ENCODE measurements at places on chromosomes 2 and 18. TPM values are rescaled to one million over a fixed set of nuclear protein-coding genes. Genes with fewer than 3 reads are reported as not detected.

GRCh38 chr2:12044857-12045256 lies 298.4 kb downstream of the LPIN1 start:
- no peak overlapping the region for H3K4me3 ChIP-seq
- no peaks in the 10 kb centered on the region for H3K27me3 ChIP-seq

CCDC121 gene
- total RNA-seq = 5.1 TPM

GRCh38 chr2:145049475-145049874 lies 529.6 kb upstream of the ZEB2 start:
- H3K4me1 ChIP-seq = no peaks in the 10 kb centered on the region
- H3K36me3 ChIP-seq = no peaks in the 10 kb centered on the region
- H3K4me3 ChIP-seq = no peak overlapping the region
- DNase-seq = no peak
- no peaks in the 10 kb centered on the region for H3K27me3 ChIP-seq

- H3K27me3 ChIP-seq = no peaks in the 10 kb centered on the region
- no peaks in the 10 kb centered on the region for H3K36me3 ChIP-seq
- H3K4me1 ChIP-seq = peaks cover 8% of the 10 kb centered on the region
- no peak for DNase-seq
Measured at GRCh38 chr18:40907842-40908241, 1047.2 kb upstream of the PIK3C3 start.

DNA sequence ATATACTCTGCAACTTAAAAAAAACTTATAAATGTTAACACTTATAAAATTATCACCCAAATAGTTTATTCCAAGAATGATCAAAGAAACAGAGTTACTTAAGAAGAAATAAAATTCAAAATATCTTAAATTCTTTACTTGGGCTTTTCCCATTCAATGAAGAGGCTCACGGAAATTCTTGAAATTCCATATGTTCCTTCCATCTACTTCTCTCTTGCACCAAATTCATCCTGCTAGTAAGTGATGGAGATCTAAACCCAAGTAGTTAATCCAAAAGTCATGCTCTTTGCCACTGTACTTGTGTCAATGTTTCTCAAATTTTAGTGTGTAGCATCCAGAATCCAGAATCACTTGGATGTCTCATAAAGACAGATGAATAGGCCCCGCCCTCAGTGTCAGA lies 465.9 kb downstream of the TXNL1 start:
- H3K27ac ChIP-seq = no peak overlapping the region
- H3K4me1 ChIP-seq = peaks cover 12% of the 10 kb centered on the region
- H3K36me3 ChIP-seq = no peaks in the 10 kb centered on the region
- DNase-seq = no peak

ITGA6 gene
- 97.2 TPM for total RNA-seq

Measured in neural progenitor cell (in vitro differentiated cells).